ENCODE measurements at places on chromosomes 5 and 9.

GRCh38 chr5:94977437-94977836, 307.5 kb downstream of the MCTP1 start:
- DNase-seq: no peak

GRCh38 chr9:27196383-27196782, 87.4 kb downstream of the TEK start:
- DNase-seq: no peak

DNA sequence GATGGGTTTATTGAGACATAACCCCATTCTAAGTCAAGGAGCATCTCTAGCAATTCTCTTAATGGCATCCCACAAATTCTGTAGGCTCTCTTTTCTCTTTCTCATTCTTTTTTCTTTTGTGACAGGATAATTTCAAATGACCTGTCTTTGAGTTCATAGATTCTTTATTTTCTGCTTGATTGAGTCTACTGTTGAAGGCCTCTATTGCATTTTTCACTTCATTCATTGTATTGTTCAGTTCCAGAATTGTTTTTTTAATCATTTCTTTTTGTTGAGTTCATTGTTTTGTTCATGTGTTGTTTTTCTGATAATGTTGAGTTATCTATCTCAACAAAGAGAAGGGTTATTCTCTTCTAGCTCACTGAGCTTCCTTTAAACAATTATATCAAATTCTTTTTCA, 144.7 kb upstream of the IL12B start:
- DNase-seq: no peak

DNA sequence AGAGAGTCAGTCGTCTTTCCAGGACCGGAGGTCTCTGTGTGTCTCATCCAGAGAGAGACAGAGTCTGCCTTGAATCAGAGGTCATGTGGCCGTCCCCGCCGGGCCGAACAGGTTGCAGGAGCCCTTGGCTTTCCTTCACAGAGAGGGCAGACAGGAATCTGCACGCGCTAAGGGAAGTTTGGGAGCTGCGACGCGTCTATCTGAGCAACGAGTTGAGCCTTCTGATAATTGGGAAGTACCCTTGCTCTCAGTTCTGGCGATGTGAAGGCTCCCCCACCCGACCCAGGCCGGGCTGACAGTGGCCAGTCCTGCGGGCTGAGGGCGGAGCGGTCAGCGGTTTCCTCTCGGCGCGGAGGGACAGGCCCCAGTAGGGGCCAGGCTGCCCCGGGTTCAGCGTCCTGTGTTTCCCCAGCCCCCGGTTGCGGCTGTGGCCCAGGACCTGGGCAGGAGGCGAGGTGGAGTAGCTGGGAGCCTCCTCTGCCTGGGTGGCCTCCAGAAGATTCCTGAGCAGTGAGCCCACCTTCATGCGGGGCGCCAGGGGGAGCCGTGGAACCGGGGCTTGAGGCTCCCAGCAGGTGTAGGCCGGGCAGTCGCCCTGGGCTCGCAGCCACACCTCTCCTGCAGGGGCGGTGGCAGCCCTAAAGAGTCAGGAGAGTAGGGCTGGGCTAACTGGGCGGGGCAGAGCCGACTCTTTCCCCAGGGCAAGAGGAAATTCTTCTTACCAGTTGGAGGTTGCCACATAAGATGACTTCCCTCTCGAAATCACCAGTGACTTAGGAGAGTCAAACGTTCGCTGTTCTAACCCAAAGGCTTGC, 13.9 kb downstream of the NR2F1 start:
- no peak for DNase-seq

GRCh38 chr9:10686943-10687342, 74.1 kb upstream of the PTPRD start:
- no peak for DNase-seq

DNA sequence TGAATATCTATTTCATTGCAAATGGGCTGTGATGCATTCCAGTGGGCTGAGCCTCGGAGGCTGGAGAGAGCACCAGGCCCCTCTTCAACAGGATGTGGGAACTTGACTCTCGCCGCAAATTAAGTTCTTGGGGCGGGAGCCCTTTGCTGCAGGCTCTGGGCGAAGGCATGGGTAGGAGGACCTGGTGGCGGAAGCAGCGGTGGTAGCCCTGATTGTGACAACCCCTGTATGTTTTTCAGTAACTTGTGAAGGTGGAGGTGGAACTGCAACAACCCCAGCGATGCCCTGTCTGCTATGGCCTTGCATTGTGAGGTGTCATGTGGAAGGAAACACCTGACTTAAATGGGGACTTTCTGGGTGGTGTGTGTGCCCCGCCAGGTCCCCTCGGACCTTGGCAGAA, 9.4 kb downstream of the FYB1 start:
- DNase-seq: no peak

GRCh38 chr9:107650321-107650720, 160.8 kb upstream of the KLF4 start:
- no peak for DNase-seq

DNA sequence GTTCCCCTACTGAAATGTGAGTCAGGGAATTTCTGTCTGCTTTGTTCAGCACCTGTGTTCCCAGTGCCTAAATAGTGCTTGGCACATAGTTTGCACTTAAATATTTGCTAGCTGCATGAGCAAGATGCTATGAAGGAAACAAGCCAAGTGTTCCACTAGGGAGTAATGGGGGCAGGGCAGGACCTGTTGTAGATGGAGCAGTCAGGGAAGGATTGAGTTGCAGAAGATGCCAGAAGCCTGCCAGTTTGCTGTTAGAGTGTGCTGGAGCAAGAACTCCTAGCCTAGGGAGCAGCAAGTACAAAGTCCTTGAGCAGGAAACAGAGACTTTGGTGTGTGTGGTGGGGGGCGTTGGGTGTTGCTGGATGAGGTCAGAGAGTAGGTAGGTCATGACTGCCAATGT, 87.5 kb downstream of the DAB2IP start:
- DNase-seq: peak; percentile 68

DNA sequence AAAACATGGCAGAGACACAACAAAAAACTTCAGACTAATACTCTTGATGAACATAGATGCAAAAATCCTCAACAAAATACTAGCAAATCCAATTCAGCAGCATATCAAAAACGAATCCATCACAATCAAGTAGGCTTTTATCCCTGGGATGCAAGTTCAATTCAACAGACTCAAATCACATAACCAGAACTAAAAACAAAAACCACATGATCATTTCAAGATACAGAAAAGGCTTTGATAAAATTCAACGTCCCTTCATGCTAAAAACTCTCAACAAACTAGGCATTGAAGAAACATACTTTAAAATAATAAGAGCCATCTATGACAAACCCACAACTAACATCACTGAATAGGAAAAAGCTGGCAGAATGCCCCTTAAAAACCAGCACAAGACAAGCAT, 93.6 kb downstream of the TUSC1 start:
- no peak for DNase-seq

DNA sequence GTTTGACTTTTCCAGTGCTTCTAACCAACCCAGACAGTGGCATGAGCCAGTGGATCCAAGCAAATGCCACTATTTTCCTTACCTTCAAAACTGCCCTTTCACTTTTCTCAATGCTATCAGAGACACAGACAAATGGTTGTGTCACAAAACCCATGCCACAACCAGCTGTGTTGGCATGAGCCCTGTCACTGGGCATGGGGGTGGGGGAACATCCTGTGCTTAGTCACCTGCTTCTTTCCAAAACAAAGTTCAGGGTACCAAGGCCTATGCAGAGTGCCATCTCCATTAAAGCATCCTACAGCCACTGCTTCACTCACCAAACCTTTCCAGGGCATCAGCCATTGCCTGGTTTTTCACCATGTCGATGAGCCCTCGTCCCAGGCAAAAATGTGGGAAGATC, 30.1 kb downstream of the NIPSNAP3B start:
- DNase-seq: no peak

- DNase-seq: peak; percentile 89
Measured at GRCh38 chr9:126373241-126373640, 46.6 kb downstream of the MVB12B start.

- DNase-seq: no peak
Measured at GRCh38 chr5:113245427-113246225, 189.2 kb downstream of the TSSK1B start.

DNA sequence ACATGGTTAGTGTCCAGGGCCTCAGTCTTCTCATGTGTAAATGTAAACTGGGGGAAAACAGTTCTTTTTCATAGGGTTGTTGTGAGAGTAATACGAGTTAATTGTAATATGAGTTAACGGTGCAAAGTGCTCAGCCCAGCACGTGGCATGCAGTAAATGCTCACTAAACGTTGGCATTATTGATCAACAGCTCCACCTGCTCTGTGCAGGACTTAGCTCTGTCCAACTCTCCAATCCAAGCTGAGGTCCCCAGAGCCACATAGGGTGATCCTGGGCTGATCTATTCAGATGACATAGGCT, 28.3 kb downstream of the SPOCK1 start:
- no peak for DNase-seq

DNA sequence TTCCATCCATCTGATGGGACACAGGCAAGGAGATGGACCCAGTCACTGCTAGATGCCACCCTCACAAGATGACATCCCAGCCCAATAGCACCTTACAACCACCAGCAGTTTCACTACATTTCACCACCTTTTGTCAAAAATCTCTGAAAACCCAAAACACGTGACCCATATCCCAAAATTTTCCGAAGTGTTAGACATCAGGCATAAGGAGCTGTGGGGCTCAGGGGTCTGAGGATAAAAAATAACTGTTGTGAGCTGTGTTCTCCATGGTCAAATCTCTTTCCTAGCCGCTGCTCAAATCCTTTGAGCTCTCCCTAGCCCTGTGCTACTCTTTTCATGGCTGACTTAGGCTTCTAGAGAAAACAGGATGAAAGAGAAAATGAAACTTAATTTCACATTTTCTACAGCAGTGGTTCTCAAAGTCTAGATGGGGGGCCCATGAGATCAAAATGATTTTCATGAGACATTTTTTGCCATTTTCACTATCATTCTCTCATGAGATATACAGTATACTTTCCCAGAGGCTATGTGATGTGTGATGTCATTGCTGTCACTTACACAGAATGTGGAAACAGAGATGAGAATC, 40.7 kb downstream of the TIMD4 start:
- DNase-seq: no peak

DNA sequence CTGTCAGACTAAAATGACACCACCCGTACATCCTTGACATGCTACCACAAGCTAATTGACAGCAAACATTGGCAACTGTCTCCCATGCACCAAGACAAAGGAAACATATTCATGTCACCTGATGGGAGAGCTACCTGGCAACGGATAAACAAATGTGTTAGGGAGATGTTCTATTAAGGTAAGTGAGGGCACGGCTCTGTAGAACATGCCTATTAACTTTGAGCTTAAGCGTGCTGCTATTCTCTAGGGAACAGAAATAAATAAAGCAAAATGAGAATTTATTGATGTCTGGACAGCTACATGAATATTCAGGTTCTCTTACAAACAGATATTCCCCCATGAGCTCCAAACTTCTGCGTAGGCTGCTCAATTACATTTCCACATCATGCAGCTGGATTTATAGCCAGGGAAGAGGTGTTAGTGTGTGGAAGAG, 361.4 kb upstream of the RFX3 start:
- no peak for DNase-seq

DNA sequence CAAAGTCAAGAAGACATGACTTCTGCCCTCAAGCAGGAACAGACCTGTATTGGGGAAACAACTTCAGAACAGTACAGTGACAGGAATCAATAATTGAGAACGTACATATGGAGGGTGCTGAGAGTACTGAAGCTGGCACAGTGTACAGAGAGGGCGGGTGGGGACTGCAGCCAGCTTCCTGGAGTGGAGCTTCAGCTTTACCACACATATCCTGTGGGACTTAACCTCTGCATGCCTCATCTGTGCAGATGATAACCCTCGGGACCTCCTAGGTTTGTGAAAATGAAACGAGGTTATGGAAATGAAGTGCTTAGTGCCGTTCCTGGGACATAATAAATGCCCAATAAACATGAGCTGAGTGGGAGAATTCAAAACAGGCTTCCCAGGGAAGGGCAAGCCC, 22.1 kb upstream of the RARS1 start:
- DNase-seq: no peak

DNA sequence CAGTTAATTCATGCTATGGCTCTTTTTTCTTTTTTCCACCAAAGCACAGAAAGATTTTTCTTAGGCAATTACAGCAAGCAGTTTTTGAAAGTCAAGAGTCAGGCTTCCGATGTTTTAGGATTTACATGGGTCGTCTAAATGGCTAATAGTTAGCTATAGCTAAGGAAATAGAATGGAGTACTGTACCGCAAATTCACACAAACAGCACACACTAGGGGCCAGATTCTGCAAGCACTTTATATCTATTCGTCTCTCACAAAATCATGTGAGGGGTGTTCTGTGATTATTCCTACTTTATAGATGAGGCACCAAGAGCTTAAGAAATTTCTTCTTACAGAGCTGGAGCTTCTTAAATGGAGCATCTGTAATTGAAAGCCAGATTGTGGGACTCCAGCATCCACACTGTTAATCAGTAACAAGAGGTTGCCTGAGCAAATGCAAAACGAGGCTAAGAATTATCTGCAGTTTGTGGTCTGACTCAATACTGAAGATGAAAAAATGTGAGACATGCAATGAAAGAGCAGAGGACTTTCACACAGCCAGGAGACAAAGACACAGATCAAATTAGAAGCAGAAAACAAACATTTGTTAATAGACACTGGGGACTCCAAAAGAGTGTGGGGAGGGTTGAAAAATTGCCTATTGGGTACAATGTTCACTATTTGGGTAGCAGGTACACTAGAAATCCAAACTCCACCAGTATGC, 62.7 kb upstream of the CTXN3 start:
- DNase-seq: peak; percentile 75

DNA sequence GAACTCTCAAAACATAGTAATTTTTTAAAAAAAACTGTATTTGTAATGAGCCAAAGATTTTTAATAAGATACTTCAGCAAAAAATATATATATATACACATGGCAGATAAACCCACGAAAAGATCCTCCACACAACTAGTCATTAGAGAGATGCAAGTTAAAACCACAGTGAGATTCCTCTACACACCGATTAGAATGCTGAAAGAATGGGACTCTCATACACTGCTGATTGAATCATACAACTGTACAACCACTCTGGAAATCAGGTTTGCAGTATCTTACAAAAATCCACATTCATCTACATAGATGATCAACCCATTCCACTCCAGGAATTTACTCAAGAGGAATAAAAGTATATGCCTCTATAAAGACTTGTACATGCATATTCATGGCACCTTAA, 43.7 kb downstream of the RASEF start:
- DNase-seq: no peak

DNA sequence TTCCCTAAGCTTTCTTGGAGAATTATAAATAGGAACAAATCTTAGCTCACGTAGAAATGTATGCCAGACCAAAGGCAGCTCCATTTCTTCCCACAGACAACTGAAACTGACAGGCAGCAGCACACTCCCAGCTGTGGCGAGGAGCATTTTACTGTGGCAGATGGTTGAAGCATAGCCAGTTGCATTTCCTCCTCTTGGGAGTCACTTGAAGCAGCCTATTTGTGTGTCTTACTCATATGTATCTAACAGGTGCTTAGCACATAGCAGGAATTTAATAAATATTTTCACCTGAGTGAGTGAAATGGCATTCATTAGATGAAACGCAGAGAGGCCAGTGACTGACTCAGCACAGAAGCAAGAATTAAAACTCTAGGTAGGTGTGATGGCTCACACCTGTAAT, 12.3 kb upstream of the MTMR12 start:
- peak; percentile 84 for DNase-seq
